ENCODE measurements at places on chromosomes 7 and 10. TPM values are rescaled to one million over a fixed set of nuclear protein-coding genes. Genes with fewer than 3 reads are reported as not detected.

- peaks cover 18% of the 10 kb centered on the region for H3K27me3 ChIP-seq
- DNase-seq, result no peak
- no peaks in the 10 kb centered on the region for H3K4me1 ChIP-seq
Measured at GRCh38 chr10:10353326-10353868, 664.3 kb upstream of the CELF2 start.

DNA sequence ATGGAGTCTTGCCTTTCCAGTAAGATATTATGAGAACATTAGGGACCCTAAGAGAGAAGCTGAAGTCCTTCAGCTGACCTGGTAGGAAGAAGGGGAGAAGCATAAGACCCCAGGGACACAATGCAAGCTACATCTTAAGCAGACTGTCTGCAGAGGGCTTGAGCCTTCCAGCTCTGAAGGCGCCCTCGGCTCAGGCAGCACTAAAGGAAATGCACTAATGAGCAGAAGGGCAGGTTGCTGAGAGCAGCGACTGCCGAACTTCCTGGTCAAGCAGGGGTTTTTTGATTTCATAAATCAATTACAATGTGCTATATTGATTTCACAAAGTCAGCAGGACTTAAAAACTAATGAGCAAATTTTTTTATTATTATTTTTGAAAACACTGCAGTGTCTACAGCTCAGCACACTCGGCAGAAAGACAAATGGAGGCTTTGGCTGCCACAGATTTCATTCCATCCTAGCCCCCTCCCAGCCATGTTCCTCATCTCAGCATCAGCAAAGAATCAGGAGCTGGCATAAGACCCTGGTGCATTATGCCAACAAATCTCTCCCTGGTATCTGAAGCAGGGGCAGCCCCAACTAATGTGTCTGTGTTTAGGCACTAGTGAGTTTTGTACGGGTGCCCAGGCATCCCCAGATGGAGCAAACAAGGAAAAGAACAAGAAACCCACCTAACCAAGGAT, 57.1 kb downstream of the LRRTM3 start:
- H3K4me1 ChIP-seq, result peaks cover 8% of the 10 kb centered on the region
- H3K27ac ChIP-seq, result peak overlapping the region; percentile 83
- H3K27me3 ChIP-seq, result no peaks in the 10 kb centered on the region
- DNase-seq, result no peak
- H3K4me3 ChIP-seq, result no peak overlapping the region

DNA sequence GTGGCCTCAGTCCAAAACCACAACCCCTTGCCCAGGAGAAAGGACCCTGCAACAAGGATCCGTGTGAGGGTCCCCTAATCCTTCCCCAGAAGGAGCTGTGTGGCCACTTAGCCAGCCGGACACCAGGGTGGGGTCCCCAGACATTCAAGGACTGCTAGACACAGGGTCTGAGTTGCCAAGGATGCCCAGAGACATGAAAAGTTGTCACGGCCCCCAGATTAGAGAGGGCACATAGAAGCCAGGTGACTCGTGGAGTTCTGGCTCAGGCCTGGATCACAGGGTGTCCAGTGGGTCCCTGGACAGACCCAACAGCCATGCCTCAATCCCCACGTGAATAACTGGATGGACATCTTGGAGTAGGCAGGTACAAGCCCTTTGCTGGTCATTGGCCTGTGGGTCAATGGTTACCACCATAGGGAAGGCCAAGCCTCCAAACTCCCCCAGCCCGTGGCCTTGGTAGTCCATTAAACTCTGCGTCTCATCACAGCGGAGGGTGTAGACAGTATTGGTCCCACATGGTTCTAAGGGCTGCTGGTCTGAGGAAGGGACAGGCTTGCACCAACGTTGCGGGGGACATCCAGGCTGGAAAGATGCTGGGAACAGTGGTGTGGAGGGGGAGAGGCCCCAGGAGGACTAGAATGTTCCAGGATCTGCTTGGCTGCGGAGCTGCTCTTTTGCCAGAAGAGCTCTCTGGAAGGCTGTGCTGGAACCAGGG, 205.9 kb upstream of the PPP2R2D start:
- H3K4me3 ChIP-seq, result no peak overlapping the region
- DNase-seq, result no peak
- peaks cover 42% of the 10 kb centered on the region for H3K27me3 ChIP-seq

DNA sequence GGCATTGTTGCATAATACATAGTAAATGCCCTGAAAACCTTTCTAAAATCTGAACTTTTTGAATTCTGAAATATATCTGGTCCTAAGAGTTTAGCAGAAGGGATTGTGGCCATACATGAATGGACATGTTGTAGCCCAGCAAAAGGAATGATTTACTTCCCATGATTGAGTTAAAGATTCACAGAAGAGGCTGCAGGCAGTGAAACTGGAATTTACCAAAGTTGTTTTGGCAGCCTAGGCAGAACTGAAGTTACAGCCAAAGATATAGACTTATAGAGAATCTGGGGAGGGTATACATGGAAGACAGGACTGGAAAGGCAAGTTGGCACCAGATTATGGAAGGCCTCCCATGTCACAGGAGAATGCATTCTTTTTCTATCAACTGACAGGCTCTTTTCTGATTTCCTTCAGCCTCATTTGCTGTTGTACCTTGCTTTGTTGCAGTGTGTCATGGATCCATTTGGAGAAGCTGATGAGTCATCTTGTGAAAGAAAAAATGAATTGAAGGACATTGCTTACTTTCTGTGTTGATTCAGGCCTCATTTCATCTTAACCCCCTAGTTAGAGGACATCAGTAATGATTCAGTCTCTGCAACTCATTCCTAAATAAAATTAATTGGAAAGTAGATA, 356.2 kb upstream of the LRGUK start:
- H3K4me3 ChIP-seq, result no peak overlapping the region
- H3K27me3 ChIP-seq, result no peaks in the 10 kb centered on the region
- peak overlapping the region; percentile 82 for H3K27ac ChIP-seq
- H3K36me3 ChIP-seq, result no peaks in the 10 kb centered on the region

GRCh38 chr10:125396676-125397075, 236.3 kb upstream of the CTBP2 start:
- H3K4me1 ChIP-seq, result peaks cover 29% of the 10 kb centered on the region
- DNase-seq, result no peak

DNA sequence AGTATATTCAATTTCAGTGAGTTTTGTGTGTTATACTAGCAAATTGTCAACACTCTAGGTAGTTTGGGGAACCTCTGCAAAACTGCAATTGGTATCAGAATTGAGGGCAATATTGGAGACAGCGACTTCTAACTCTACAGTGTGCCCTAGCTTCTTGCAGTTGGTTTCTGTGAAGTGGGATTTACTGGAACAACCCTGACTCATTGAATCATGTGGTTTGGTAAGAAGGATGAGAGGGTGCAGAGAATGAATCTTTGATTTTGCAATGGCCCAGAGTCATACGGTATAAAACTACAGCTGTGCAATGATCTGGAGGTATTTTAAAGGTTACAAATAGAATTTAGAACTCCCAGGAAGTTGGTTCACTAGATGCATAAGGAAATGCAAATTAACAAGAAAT, 129.1 kb upstream of the PPP1R3A start:
- H3K27me3 ChIP-seq, result no peaks in the 10 kb centered on the region
- no peaks in the 10 kb centered on the region for H3K4me1 ChIP-seq
- no peak overlapping the region for H3K27ac ChIP-seq
- H3K36me3 ChIP-seq, result no peaks in the 10 kb centered on the region

- H3K4me3 ChIP-seq, result peak overlapping the region; percentile 79
- H3K4me1 ChIP-seq, result peaks cover 8% of the 10 kb centered on the region
- H3K27me3 ChIP-seq, result peaks cover 23% of the 10 kb centered on the region
- H3K27ac ChIP-seq, result peak overlapping the region; percentile 49
- DNase-seq, result peak; percentile 14
Measured at GRCh38 chr10:22713853-22714478, 412 bp downstream of the PIP4K2A start.

DNA sequence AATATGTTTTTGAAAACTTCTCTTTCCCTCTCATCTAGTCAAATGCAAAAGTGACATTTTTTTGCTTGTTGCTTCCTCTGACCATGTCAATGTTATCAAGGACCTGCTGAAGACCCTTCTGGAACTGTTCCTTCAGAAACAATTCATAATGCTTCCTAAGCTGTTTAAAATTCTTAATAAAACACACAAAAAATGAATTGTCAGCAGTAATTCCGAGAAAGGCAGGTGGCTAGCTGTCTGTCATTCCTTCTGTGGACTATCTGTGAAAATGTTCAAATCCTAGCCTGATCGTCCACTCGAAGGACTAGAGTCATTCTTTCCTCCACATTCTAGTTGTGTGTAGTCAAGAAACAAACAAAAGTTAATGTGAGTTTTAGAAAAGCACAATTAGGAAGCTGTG, 56.6 kb upstream of the TRIL start:
- H3K36me3 ChIP-seq, result peaks cover 2% of the 10 kb centered on the region
- H3K27me3 ChIP-seq, result no peaks in the 10 kb centered on the region
- peaks cover 5% of the 10 kb centered on the region for H3K4me1 ChIP-seq
- H3K4me3 ChIP-seq, result no peak overlapping the region
- no peak for DNase-seq

DNA sequence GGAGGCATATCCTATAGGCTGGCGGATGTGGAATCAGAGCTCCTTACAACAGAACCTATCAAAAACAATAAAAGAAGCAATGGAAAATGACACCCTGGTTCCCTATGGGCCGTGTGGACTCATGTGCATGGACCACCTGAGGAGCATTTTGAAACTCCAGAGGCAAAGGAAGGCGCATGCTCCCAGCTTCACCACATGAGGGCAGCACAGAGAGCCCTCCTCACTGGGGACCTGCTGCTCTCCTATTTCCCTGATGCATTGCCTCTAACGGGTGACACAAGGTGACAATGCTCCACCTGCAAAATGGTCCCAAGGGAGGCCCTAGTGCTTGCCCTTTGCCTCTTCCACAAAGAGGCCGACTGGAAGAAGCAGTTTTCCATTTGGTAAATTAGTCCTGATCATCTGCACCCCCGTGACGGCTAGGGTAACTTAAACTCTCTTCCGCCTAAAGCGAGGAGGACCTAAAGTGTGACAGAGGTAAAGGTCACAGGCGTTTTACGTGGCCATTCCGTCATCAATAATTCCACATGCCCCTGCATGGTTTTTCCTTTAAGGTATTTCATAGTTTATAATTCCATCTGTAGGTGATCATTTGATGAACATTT, 67.7 kb downstream of the GPAM start:
- no peaks in the 10 kb centered on the region for H3K36me3 ChIP-seq
- DNase-seq, result peak; percentile 34
- H3K4me3 ChIP-seq, result no peak overlapping the region

- no peak overlapping the region for H3K27ac ChIP-seq
- H3K4me1 ChIP-seq, result no peaks in the 10 kb centered on the region
- no peak overlapping the region for H3K4me3 ChIP-seq
- no peak for DNase-seq
Measured at GRCh38 chr10:6654571-6654970, 74.5 kb upstream of the PRKCQ start.

DNA sequence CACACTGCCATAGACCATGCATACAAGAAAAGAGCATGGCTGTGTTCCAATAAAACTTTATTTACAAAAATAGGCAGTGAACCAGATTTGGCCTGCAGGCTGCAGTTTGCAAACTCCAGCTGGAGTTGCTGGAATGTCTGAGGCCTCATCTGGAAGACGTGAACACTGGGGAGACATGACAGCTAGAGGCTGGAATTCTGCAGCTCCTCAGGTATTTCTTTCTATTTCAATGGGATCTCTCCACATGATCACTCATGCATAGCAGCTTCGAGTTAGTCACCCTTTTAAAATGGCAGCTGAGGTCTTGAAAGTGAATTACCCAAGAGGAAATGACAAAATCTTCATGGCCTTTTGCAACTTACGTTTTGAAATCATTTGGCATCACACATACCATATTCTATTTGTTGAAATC, 52.6 kb upstream of the BET1 start:
- H3K27ac ChIP-seq, result no peak overlapping the region
- no peak overlapping the region for H3K4me3 ChIP-seq
- H3K27me3 ChIP-seq, result no peaks in the 10 kb centered on the region
- DNase-seq, result no peak
- no peaks in the 10 kb centered on the region for H3K36me3 ChIP-seq

- no peak overlapping the region for H3K27ac ChIP-seq
- no peak for DNase-seq
- H3K4me3 ChIP-seq, result no peak overlapping the region
- no peaks in the 10 kb centered on the region for H3K27me3 ChIP-seq
- H3K4me1 ChIP-seq, result no peaks in the 10 kb centered on the region
Measured at GRCh38 chr7:12851841-12852240, 164.4 kb downstream of the ARL4A start.

- H3K27me3 ChIP-seq, result peaks cover 4% of the 10 kb centered on the region
- H3K4me1 ChIP-seq, result no peaks in the 10 kb centered on the region
- no peak for DNase-seq
- no peaks in the 10 kb centered on the region for H3K36me3 ChIP-seq
- no peak overlapping the region for H3K27ac ChIP-seq
Measured at GRCh38 chr7:139548302-139549028, 25.0 kb downstream of the CLEC2L start.

CPN1 gene
- 4.5 TPM for total RNA-seq

PANK1 gene
- 38.0 TPM for total RNA-seq

MEST gene
- 628 TPM for total RNA-seq

CRTAC1 gene
- 4.6 TPM for total RNA-seq

PLOD3 gene
- total RNA-seq, result 89.8 TPM

LIPJ gene
- total RNA-seq, result not detected

JCAD gene
- total RNA-seq, result 15.8 TPM

PSMC2 gene
- total RNA-seq, result 93.5 TPM
